ENCODE measurements at places on chromosomes 6 and 20. TPM values are rescaled to one million over a fixed set of nuclear protein-coding genes. Genes with fewer than 3 reads are reported as not detected.
A peak's percentile ranks its signal among the peaks of the same experiment; 100 is the strongest.

The PRR18 gene
- 0.09 TPM for total RNA-seq

The LIME1 gene
- 19.6 TPM for total RNA-seq

The SIRPB1 gene
- total RNA-seq = 1.5 TPM

DNA sequence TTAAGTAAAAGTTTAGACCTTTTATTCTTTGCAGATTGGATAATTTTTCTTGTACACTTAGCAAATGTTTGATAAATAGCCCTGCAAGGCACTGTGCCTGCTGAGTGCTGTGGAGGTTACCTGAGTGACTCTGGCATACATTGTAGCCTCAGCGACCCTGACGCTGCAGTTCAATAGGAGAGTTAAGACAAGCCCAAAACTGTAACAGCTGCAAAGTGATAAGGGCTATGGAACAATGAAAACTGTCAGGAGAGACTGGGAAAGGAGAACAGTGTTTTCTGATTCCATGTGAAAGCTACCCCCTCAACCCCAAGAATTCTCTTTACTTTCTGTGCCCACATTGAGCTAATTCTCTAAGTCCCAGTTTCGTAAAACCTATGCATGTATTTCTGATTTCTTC, 22.2 kb downstream of the HIVEP1 start:
- H3K36me3 ChIP-seq = no peaks in the 10 kb centered on the region
- H3K4me3 ChIP-seq = no peak overlapping the region
- H3K27me3 ChIP-seq = no peaks in the 10 kb centered on the region
- peaks cover 30% of the 10 kb centered on the region for H3K4me1 ChIP-seq
- DNase-seq = no peak

DNA sequence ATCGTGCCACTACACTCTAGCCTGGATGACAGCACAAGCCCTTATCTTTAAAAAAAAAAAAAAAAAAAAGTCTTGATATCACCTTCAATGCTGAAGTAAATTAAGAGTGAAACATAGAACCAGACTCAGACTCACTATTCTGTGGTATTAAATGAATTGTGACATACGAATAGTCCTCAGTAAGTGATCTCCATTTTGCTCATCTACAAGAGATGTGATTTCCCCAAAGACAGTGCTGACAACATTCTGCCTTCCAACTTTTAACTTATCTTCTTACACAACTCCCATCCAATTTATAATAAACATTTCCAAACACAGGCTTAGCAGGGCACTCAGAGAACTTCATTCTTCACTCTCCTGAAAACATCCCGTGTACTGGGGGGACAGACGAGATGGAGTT, 8.0 kb downstream of the ZBTB24 start:
- no peaks in the 10 kb centered on the region for H3K27me3 ChIP-seq
- no peak overlapping the region for H3K27ac ChIP-seq
- H3K4me3 ChIP-seq = no peak overlapping the region
- H3K36me3 ChIP-seq = peaks cover 51% of the 10 kb centered on the region
- peaks cover 32% of the 10 kb centered on the region for H3K4me1 ChIP-seq

GRCh38 chr6:130202782-130203181, 20.0 kb downstream of the SAMD3 start:
- H3K36me3 ChIP-seq = peaks cover 35% of the 10 kb centered on the region
- no peak for DNase-seq
- peaks cover 77% of the 10 kb centered on the region for H3K4me1 ChIP-seq
- H3K4me3 ChIP-seq = no peak overlapping the region

DNA sequence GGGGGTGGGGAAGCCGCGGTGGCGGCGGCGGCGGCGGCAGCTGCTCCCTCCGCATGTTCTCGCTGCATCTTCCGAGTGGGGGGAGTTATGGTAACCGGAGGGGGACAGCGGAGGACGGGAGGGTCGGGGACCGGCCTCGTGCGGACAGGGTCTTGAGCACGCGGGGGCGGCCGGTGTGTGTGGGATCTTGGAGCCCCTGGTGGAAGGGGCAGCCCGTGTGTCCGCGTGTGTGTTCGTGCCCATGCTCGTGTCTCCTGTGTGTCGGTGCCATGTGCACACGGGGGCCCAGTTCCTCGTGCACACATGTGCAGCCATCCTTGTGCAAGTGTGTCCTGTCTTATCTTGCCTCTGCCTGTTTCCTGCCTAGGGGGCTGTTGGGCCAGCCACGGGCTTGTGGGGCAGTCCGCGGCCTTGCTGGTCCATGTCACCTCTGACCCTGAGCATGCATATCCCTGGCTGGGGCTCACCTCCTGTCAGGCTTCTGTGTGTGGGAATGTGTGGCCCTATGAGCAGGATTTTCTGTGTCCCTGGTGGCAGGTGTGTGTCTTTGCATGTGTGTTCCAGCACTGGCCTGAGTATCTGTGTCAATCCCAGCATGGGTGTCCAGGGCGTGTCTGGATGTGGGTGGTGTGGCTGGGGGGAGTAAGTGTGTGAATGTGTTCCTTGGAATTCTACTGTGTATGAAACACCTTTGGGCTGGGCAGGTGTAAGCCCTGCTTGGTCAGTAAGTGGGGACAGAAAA, 8.5 kb downstream of the SYNGAP1 start:
- no peak for DNase-seq
- H3K4me1 ChIP-seq = peaks cover 71% of the 10 kb centered on the region
- peak overlapping the region; percentile 72 for H3K4me3 ChIP-seq

- no peak for DNase-seq
- H3K4me1 ChIP-seq = no peaks in the 10 kb centered on the region
- H3K36me3 ChIP-seq = no peaks in the 10 kb centered on the region
- peaks cover 7% of the 10 kb centered on the region for H3K27me3 ChIP-seq
- H3K4me3 ChIP-seq = no peak overlapping the region
Measured at GRCh38 chr20:63186528-63187316, 29.2 kb downstream of the YTHDF1 start.

The WFDC5 gene
- total RNA-seq = not detected

DNA sequence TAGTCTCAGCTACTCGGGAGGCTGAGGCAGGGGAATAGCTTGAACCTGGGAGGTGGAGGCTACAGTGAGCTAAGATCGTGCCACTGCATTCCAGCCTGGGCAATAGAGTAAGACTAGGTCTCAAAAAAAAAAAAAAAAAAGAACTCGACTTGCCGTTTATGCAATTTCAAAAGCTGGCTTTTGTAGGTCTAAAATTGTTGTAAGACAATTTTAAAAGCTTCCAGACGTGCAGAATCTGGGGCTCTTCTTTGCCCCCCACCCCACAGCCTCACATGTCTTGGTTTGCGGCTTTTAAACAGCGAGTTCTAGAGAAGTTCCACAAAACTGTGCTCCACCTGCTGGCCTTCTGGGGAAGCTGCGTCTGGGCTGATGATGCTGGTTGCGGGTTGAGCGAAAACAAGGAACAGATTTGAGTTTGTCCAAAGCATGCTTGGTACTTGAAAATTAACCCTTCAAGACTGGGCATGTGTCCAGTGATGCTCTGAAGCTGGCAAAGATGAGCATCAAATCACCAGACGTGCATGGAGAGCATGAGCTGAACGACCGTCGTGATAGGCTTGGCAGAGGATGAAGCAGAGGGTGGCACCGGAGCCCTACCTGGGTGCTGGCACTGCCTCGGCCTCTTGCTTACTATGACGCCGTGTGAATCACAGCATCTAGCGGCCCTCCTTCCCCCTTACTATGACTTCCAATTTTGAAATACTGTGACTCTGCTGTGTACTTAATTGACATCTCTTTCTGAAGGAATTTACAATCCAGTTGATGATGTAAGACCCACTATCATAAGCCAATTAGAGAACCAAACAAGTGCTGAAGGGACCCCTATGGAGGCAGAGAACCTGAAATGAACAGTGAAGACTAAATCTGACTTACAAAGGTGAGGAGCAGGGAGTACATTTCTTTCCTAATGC, 171.4 kb downstream of the GMPR start:
- peak; percentile 65 for DNase-seq
- no peaks in the 10 kb centered on the region for H3K27me3 ChIP-seq
- H3K36me3 ChIP-seq = no peaks in the 10 kb centered on the region
- H3K4me1 ChIP-seq = no peaks in the 10 kb centered on the region

GRCh38 chr6:25441663-25442270, 162.6 kb downstream of the CARMIL1 start:
- H3K4me3 ChIP-seq = no peak overlapping the region
- no peak overlapping the region for H3K27ac ChIP-seq
- peak; percentile 59 for DNase-seq
- H3K4me1 ChIP-seq = peaks cover 26% of the 10 kb centered on the region
- H3K27me3 ChIP-seq = no peaks in the 10 kb centered on the region
- H3K36me3 ChIP-seq = no peaks in the 10 kb centered on the region

The KCNQ5 gene
- 8.5 TPM for total RNA-seq

GRCh38 chr20:63330084-63330760, 30.9 kb downstream of the CHRNA4 start:
- peaks cover 13% of the 10 kb centered on the region for H3K4me1 ChIP-seq
- no peak for DNase-seq
- H3K36me3 ChIP-seq = no peaks in the 10 kb centered on the region
- no peaks in the 10 kb centered on the region for H3K27me3 ChIP-seq
- no peak overlapping the region for H3K4me3 ChIP-seq
- H3K27ac ChIP-seq = no peak overlapping the region

GRCh38 chr6:81465859-81466258, 286.6 kb downstream of the TENT5A start:
- H3K36me3 ChIP-seq = no peaks in the 10 kb centered on the region
- DNase-seq = no peak
- H3K4me1 ChIP-seq = no peaks in the 10 kb centered on the region
- no peaks in the 10 kb centered on the region for H3K27me3 ChIP-seq
- H3K27ac ChIP-seq = no peak overlapping the region
- H3K4me3 ChIP-seq = no peak overlapping the region

DNA sequence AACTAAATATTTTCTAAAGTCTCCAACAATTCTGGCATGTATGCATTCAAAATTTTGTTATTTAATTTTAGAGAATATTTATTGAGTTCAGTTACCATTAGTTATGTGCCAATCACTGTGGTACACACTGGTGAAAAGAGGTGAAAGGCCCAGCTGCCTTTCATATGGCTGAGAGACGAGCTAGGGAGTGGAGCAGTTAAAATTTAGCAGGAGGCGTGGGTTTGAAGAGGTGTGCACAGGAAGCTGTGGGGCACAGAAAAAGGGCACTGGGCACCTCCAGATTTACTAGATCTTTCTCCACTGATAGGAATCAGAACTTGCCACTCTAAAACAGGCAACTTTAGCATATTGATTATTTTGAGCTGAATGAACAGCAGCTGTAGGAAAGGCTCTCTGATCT, 347.1 kb downstream of the CD83 start:
- no peaks in the 10 kb centered on the region for H3K36me3 ChIP-seq
- no peak overlapping the region for H3K27ac ChIP-seq

DNA sequence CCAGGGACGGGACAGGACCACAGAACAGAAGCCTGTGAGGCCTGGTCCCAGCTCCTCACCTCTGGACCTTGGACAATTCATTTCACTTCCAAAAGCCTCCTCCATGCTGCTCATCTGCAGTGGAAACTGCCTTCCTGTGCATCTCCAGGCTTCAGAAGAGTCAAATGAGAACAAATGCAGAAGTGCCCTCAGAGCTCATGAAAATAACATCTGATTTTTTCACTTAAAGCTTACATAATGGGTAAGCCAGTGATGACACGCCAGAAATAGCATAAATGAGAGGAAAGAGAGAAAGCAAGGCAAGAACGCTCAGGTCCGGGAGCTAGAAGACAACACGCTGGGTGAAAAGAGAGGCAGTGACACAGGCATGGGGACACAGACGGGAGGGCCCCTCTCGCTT, 7.9 kb downstream of the CNKSR3 start:
- H3K4me3 ChIP-seq = no peak overlapping the region
- H3K4me1 ChIP-seq = no peaks in the 10 kb centered on the region
- no peak overlapping the region for H3K27ac ChIP-seq
- no peaks in the 10 kb centered on the region for H3K27me3 ChIP-seq
- DNase-seq = no peak
- H3K36me3 ChIP-seq = no peaks in the 10 kb centered on the region

The INSM1 gene
- 7.4 TPM for total RNA-seq

- H3K36me3 ChIP-seq = no peaks in the 10 kb centered on the region
- DNase-seq = no peak
- H3K4me1 ChIP-seq = peaks cover 8% of the 10 kb centered on the region
- H3K27ac ChIP-seq = peak overlapping the region; percentile 65
Measured at GRCh38 chr6:43797919-43798318, 27.9 kb downstream of the VEGFA start.

DNA sequence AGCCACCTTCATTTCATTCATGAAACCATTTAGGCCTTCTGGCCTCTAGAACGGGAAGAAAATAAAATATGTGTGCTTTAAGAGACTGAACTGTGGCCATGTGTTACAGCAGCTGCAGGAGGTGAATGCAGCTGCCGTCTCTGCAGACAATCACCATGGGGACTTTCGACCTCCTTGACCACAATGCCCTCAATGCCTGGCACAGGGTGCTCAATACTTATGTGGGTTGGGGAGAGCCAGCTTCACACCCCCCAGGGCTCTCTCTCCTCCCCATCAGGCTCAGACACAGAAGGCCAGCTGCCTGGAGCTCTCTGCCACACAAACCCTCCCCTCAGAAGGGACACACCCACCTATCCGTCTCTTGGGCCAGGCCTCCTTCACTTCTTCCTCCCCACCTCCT, 43.5 kb downstream of the ANKRD60 start:
- no peaks in the 10 kb centered on the region for H3K36me3 ChIP-seq
- peaks cover 9% of the 10 kb centered on the region for H3K27me3 ChIP-seq
- H3K27ac ChIP-seq = no peak overlapping the region
- H3K4me3 ChIP-seq = no peak overlapping the region

DNA sequence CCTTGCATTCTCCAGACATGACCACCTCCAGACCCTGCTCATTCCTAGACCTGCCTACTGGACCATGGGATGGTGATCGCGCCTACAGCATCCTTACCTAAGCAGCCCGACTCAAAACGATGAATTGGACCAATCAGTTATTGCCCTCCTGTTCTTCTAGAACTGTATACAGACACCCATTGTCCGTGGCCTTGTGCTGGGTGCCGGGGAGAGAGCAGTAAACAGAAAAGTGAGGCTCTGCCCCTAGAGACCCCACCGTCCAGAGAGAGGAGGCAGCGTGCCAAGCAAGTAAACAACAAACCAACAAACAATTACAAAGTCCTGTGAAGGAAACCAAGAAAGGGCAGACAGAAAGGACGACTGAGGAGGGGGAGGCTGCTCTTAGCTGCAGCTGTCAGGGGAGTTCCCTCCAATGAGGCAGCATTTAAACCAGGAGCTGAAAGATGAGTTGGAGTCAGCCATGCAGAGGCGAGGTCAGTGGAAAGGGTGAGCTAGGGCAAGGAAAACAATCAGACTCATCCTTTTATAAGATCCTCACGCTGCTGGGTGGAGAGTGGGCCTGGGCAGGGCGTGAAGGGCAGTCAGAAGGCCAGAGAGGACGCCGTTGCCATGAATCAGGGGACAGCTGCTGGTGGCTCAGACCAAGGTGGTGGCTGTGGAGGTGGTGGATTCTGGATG, 37.6 kb upstream of the BLCAP start:
- peaks cover 25% of the 10 kb centered on the region for H3K27me3 ChIP-seq
- H3K36me3 ChIP-seq = no peaks in the 10 kb centered on the region
- DNase-seq = no peak
- no peaks in the 10 kb centered on the region for H3K4me1 ChIP-seq
- no peak overlapping the region for H3K27ac ChIP-seq

The MAP7 gene
- 0.51 TPM for total RNA-seq

- no peaks in the 10 kb centered on the region for H3K36me3 ChIP-seq
- H3K27me3 ChIP-seq = no peaks in the 10 kb centered on the region
- H3K27ac ChIP-seq = no peak overlapping the region
- DNase-seq = no peak
- peaks cover 26% of the 10 kb centered on the region for H3K4me1 ChIP-seq
Measured at GRCh38 chr6:32950449-32950848, 2.4 kb downstream of the HLA-DMA start.

- no peak overlapping the region for H3K27ac ChIP-seq
- peaks cover 17% of the 10 kb centered on the region for H3K4me1 ChIP-seq
- no peaks in the 10 kb centered on the region for H3K27me3 ChIP-seq
- no peak for DNase-seq
Measured at GRCh38 chr20:33372993-33373441, 28.3 kb downstream of the CDK5RAP1 start.
